ENCODE measurements at places on chromosomes 5 and 9. TPM values are rescaled to one million over a fixed set of nuclear protein-coding genes. Genes with fewer than 3 reads are reported as not detected.
A peak's percentile ranks its signal among the peaks of the same experiment; 100 is the strongest.

GFI1B gene
- not detected for total RNA-seq

FAM120AOS gene
- total RNA-seq = 36.4 TPM

CTNND2 gene
- total RNA-seq = not detected

DNA sequence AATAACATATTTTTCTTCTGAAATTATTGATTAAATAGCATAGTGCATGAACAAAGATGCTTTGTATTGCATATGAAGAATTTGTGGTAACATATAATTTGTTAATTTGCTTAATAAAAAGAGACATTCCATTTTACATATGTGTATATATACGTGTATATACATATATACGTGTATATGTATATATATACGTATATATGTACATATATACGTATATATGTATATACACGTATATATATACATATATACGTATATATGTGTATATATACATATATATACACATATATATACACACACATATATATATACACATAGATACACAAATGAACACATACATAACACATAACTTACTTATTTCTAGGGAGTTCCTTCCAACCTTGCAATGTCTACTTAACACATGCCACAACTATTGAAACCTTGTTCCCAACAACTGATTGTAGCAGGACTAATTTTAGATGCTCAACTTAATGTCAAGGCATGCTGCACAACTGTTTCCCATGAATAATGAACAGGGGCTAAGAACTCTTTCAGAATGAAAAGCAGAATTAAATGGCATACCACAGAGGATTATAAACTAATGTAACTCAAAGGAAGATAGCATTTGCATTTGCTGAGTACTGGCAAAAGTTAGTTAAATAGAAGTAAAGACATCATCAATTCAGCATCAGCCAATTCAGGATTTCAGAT, 17.4 kb downstream of the KIF24 start:
- no peaks in the 10 kb centered on the region for H3K27me3 ChIP-seq
- H3K36me3 ChIP-seq = no peaks in the 10 kb centered on the region
- no peak overlapping the region for H3K4me3 ChIP-seq
- DNase-seq = no peak
- H3K4me1 ChIP-seq = no peaks in the 10 kb centered on the region

DNA sequence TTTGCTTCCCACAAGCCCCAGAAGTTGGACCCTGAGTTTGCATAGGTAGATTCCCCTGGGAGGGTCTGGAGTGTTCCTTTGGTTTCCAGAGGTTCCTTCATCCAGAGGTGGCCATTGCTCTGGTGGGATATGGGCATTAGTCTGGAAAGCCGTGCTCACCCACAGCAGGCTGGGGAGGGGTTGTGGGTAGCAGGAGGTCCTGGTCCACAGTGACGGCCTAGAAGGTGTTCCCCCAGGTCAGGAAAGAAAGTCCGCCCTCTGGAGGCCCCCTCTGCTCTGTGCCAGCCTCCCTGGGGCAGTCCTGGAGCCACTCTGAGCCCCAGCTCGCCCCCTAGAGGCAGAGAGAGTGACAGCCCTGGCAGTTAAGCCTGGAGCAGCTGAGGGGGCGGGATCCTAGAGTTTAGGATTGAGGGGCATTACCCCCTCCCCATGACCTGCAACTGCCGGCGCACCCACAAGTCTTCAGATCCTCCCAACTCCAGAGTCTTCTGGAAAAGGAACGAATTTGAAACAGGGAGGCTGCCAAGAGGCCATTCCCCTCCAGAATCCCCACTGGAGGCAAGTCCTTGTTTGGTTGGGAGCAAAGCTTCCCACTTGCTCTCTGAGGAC, 36.8 kb downstream of the NDST1 start:
- H3K27ac ChIP-seq = no peak overlapping the region
- peak; percentile 79 for DNase-seq
- H3K4me1 ChIP-seq = no peaks in the 10 kb centered on the region
- no peaks in the 10 kb centered on the region for H3K36me3 ChIP-seq
- H3K27me3 ChIP-seq = no peaks in the 10 kb centered on the region

DNA sequence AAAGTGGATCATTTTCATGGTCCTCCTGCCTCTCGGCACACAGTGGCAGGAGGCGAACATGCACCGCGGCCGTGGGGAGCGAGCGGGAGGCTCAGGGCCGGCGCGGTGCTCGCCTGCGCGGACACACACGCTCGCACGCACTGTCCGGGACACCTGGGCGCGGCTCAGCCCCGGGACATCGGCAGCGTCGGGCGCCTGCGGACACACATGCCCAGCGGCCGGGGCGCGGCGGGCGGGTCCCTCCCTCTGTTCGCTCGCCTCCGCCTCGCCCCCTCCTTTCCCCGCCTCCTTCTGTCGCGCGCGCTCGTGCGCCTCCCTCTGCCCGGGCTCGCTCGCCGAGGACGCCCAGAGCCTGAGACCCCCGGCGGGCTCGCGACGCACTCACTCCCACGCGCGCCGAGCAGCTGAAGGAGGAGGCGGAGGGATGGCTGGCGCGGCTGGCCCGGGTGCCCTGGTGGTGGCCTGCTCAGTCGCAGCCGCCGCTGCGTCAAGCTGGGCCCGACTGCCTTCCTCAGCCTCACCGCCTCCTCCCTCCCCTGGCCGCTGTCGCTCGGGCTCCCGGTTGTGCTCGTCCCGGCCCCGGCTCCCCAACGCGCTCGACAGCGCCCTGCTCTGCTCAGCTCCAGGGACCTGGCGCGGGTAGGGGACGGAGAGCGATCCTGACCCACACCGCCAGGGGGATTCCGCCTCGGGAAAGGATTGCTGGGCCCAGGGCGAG, at the start of gene FRMD3:
Gene FRMD3, minus strand, starts transcription at position 230 of the 718 bp plus-strand sequence. Its CDS starts 170 bp downstream, at position 60.
- peaks cover 21% of the 10 kb centered on the region for H3K27me3 ChIP-seq
- no peaks in the 10 kb centered on the region for H3K36me3 ChIP-seq
- DNase-seq = peak; percentile 35
- peaks cover 6% of the 10 kb centered on the region for H3K4me1 ChIP-seq
- H3K27ac ChIP-seq = no peak within 1 kb of the TSS

DNA sequence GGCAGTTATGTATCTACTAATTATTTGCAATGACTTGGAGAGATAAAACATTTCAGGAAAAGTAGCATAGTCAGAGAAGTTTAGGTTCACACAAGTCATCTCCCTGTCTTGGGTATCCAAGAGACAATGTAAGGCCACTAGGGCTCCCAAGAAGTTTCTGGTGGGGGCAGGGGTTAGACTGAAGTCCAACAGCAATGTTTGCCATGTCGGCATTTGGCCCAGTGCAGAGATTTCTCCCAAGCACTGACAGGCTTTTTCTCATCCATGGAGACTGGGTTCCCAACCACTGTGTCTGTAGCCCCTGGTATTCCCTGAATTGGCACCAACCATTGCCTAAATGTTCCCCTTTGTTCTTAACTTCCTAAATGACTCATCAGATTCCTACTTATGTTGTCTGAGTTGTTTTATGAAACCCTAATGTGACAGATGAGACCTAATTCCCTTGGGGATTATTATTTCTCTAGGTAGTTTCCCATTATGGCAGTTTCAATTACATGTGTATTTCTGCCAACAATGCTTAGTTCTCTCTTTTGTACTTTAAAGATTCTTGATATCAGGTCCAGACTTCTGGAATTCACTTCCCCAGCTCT, 103.6 kb upstream of the EGFLAM start:
- no peak for DNase-seq
- no peak overlapping the region for H3K4me3 ChIP-seq
- H3K36me3 ChIP-seq = no peaks in the 10 kb centered on the region

- no peak overlapping the region for H3K27ac ChIP-seq
- no peak for DNase-seq
- no peaks in the 10 kb centered on the region for H3K36me3 ChIP-seq
- H3K4me1 ChIP-seq = no peaks in the 10 kb centered on the region
- no peak overlapping the region for H3K4me3 ChIP-seq
These were observed 1.0 kb upstream of the MINAR2 start for GRCh38 chr5:129746876-129747275.

DNA sequence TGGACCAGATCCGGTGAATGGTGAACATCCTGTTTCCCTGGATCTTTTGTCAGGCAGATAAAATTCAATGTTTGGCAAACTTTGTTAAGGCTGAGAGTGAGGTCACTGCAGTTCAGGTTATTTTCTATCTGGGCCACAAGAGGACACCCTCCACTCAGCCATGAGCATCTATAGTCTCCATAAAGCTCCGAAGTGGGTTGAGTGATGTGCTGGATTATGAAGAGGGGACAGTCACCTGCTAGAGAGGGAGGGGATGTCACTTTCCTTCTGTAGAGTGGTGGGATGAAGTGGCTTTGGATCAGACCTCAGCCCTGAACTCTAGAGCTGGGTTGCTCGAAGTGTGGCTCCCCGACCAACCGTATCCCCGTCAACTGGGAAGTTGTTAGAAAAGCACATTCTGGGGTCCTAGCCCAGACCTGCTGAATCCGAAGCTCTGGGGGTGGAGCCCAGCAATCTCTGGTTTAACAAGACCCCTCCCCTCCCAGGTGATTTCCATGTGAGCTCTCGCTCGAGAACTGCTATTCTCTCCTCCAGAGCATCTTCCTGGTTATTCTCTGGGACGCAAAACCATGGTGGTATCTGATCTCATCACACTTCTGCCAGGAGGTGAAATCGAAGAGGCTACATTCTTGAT, 31.8 kb upstream of the FGF1 start:
- H3K27me3 ChIP-seq = peaks cover 2% of the 10 kb centered on the region
- H3K27ac ChIP-seq = no peak overlapping the region
- H3K4me1 ChIP-seq = peaks cover 7% of the 10 kb centered on the region
- H3K36me3 ChIP-seq = no peaks in the 10 kb centered on the region
- peak; percentile 31 for DNase-seq

- DNase-seq = no peak
- no peak overlapping the region for H3K4me3 ChIP-seq
- H3K27me3 ChIP-seq = no peaks in the 10 kb centered on the region
- H3K36me3 ChIP-seq = no peaks in the 10 kb centered on the region
- peaks cover 3% of the 10 kb centered on the region for H3K4me1 ChIP-seq
These were observed 580.2 kb downstream of the EBF1 start for GRCh38 chr5:158519433-158520021.

DNA sequence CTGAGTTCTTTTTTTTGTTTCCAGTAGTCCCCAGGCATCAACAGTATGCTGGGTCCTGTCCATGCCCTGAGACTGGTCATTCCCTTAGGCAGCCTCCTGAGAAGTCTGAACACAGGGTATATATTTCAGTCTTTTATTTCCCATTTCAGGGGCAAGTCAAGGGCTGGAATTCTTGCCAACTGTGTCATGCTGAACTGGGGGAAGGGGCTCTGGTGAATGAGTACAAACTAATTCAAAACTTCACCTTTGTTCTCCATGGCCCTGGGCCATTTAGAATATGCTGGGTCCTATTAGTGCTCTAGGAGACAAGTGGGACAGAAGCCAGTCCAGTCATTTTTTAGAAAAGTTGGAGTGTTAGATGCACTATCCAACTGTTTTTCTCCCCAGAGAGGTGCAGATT, 170.3 kb downstream of the TMC1 start:
- no peaks in the 10 kb centered on the region for H3K4me1 ChIP-seq
- no peak overlapping the region for H3K27ac ChIP-seq
- peaks cover 9% of the 10 kb centered on the region for H3K27me3 ChIP-seq
- no peak for DNase-seq
- no peak overlapping the region for H3K4me3 ChIP-seq
- no peaks in the 10 kb centered on the region for H3K36me3 ChIP-seq

GRCh38 chr9:81237565-81238231, 451.6 kb downstream of the TLE1 start:
- DNase-seq = no peak
- no peaks in the 10 kb centered on the region for H3K27me3 ChIP-seq
- no peaks in the 10 kb centered on the region for H3K4me1 ChIP-seq
- no peak overlapping the region for H3K27ac ChIP-seq
